ENCODE measurements at places on chromosomes 6 and 20. TPM values are rescaled to one million over a fixed set of nuclear protein-coding genes. Genes with fewer than 3 reads are reported as not detected.

DNA sequence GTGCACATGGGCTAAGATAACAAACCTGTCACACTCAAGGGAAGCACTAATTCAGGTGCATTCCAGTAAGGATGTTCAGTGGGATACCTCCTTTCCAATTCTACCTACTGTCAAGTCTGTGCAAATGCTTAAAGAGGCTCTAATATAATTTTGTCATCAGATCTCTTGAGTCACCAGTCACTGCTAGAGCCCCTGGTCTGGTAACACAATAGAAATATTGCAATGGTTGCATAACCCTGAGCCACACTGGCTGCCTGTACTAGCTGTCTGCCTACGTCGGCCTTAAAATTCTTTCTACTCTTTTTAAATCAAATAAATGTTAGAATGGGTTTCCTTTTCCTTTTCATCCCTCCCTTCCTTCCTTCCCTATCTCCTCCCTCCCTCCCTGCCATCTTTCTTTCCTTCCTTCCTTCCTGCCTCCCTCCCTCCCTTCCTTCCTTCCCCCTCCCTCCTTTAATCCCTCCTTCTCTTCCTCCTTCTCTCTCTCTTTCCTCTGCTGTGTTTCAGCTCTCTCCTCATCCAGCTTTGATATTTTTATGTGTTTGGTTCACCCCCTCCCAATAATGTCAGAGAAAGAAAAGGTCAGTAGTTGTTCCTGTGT is 28.1 kb upstream of the OLIG3 start:
- no peak for DNase-seq

- no peak for DNase-seq
Measured at GRCh38 chr6:87716928-87717614, 15.0 kb upstream of the AKIRIN2 start.

Gene LRRN4
- total RNA-seq = not detected

- DNase-seq = no peak
Measured at GRCh38 chr6:92791403-92791802, 628.0 kb downstream of the EPHA7 start.

DNA sequence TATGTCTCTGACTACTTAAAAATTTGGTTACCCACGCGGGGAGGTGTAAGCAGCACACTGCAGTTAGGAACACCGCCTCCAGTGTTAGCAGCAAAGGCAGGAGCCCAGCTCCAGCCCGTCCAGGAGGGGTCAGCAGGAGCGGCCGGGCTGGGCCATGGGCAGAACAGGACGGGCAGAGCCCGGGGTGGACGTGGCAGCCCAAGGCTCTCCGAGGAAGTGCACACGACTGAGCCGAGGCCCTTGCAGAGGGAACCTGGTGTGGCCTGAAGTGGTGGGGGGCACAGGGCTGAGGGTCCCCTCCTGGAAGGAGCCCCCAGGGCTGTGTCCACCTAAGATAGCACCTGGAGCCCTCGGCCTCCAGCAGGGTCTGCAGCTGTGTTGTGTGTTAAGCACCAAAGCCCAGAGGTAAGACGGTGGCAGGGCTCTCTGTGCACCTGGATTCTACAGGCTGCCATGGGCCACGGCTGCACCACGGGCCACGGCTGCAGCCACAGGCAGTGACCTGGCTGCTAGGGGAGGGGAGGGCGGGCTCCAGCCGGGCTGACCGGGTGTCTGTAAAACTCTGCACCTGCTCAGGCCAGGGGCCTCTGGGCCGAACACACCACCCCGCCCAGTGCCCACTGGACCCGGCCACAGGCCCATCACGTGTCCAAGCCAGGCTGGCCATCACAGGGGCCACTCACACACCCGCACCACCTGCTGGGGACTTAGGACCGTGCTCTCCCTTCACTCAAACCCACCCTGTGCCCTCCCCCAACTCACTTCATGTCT is 6.6 kb downstream of the SLC2A4RG start:
- no peak for DNase-seq

DNA sequence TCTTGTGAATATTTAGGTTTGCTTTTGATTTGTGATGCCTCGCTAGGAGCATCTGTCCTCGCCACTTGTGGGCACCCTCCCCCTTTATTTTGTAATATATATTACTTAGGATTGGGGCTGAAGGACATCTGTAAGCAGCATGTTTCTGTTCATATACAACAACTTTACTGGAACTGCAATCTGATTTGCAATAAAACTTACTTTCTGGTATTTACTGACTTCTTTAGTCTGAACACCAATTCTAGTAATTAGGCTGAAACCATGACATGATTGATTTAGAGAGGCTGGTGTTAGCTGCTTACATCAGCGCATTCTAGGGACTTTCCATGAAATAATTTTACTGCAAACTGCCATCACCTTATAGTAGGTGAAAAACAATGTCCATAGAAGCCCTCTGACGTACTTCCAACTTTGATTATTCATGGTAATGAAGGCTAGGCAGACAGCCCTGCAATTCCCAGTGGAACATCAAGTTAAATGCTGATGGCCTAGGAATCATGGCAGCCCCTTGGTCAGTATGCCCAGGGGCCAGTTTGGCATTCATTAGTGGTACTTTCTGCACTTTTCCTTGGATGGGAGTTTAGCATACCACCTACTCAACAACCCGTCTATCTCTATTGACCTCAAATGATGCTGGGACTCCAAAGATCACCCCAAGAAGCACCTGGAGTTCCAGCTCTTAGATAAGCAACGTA is 132.9 kb upstream of the MCHR2 start:
- DNase-seq = no peak

- peak; percentile 55 for DNase-seq
Measured at GRCh38 chr6:50720623-50721022, 7.3 kb downstream of the TFAP2D start.

- peak; percentile 58 for DNase-seq
Measured at GRCh38 chr20:12970372-12970821, 38.4 kb upstream of the SPTLC3 start.

Gene INSM1
- total RNA-seq = not detected

Measured in tongue (tissue), 3 donors.